ENCODE measurements at places on chromosomes 3 and 15. TPM values are rescaled to one million over a fixed set of nuclear protein-coding genes. Genes with fewer than 3 reads are reported as not detected.

DNA sequence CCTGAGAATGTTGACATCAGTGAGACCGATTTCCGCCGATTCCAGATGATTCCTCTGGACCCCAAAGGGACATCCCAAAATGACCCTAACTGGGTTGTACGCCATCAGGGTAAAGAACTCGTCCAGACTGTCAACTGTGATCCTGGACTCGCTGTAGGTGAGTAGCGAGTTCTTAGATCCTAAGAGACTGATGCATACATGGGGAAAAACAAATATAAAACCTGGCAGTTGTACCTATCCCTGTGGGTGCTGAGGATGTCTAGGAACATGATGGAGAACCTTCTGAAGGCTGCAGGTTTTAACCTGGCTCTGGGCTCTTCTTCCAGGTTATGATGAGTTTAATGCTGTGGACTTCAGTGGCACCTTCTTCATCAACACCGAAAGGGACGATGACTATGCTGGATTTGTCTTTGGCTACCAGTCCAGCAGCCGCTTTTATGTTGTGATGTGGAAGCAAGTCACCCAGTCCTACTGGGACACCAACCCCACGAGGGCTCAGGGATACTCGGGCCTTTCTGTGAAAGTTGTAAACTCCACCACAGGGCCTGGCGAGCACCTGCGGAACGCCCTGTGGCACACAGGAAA, 12.3 kb downstream of the THBS1 start:
- H3K4me3 ChIP-seq: no peak overlapping the region
- no peak for DNase-seq
- H3K36me3 ChIP-seq: peaks cover 46% of the 10 kb centered on the region
- H3K27me3 ChIP-seq: no peaks in the 10 kb centered on the region
- H3K27ac ChIP-seq: no peak overlapping the region

GRCh38 chr15:94749811-94750617, 518.7 kb downstream of the MCTP2 start:
- no peaks in the 10 kb centered on the region for H3K36me3 ChIP-seq
- no peak overlapping the region for H3K4me3 ChIP-seq
- no peak for DNase-seq

DNA sequence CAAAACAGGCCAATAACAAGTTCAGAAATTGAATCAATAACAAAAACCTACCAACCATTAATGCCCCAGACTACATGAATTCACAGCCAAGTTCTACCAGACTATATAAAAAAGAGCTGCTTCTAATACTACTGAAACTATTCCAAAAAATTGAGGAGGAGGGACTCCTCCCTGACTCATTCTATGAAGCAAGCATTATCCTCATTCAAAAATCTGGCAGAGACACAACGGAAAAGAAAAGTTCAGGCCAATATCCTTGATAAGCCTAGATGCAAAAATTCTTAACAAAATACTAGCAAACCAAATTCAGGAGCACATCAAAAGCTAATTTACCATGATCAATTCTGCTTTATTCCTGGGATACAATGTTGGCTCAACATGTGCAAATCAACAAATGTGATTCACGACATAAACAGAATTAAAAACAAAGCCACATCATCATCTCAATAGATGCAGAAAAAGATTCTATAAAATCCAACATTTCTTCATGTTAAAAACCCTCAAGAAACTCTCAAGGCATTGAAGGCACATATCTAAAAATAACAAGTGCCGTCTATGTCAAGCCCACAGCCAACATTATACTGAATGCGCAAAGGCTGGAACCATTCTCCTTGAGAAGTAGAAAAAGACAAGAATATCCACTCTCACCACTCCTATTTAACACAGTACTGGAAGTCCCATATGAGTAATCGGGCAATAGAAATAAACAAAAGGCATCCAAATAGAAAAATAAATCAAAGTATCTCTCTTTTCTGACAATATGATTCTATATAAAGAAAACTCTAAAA, 573.6 kb upstream of the GRM7 start:
- H3K27ac ChIP-seq: no peak overlapping the region
- H3K4me3 ChIP-seq: no peak overlapping the region
- no peaks in the 10 kb centered on the region for H3K36me3 ChIP-seq
- no peaks in the 10 kb centered on the region for H3K4me1 ChIP-seq
- DNase-seq: no peak
- H3K27me3 ChIP-seq: no peaks in the 10 kb centered on the region

DNA sequence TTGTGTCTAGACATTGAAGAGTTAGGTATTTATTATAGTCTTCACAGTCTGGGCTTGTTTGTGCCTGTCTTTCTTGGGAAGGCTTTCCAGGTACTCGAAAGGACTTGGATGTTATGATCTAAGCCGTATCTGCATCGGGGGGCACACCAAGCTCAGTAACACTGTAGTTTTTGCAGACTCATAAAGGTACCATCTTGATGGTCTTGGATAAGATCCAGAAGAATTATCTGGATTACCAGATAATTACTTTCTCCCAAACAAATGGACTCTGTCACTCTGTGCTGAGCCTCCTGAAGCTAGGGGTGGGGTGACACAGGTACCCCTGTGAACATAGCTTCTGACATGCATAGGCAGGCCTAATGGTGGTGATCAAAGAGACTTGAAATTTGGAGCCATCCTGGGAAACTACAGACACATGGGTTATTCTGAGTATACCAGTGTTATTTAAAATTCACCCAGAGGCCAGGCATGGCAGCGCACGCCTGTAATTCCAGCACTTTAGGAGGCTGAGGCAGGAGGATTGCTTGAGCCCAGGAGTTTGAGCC, 238.6 kb upstream of the TPM1 start:
- H3K27me3 ChIP-seq: no peaks in the 10 kb centered on the region
- DNase-seq: no peak
- peaks cover 8% of the 10 kb centered on the region for H3K4me1 ChIP-seq
- no peak overlapping the region for H3K4me3 ChIP-seq
- no peak overlapping the region for H3K27ac ChIP-seq
- peaks cover 2% of the 10 kb centered on the region for H3K36me3 ChIP-seq

- H3K27ac ChIP-seq: no peak overlapping the region
- H3K4me1 ChIP-seq: no peaks in the 10 kb centered on the region
- no peak overlapping the region for H3K4me3 ChIP-seq
- no peaks in the 10 kb centered on the region for H3K36me3 ChIP-seq
- no peaks in the 10 kb centered on the region for H3K27me3 ChIP-seq
- no peak for DNase-seq
These were observed 607.1 kb upstream of the BCHE start for GRCh38 chr3:166444336-166444735.

- H3K4me1 ChIP-seq: peaks cover 3% of the 10 kb centered on the region
- DNase-seq: no peak
- H3K27me3 ChIP-seq: peaks cover 2% of the 10 kb centered on the region
- H3K4me3 ChIP-seq: no peak overlapping the region
These were observed 37.4 kb downstream of the ACAA1 start for GRCh38 chr3:38099518-38099917.

DNA sequence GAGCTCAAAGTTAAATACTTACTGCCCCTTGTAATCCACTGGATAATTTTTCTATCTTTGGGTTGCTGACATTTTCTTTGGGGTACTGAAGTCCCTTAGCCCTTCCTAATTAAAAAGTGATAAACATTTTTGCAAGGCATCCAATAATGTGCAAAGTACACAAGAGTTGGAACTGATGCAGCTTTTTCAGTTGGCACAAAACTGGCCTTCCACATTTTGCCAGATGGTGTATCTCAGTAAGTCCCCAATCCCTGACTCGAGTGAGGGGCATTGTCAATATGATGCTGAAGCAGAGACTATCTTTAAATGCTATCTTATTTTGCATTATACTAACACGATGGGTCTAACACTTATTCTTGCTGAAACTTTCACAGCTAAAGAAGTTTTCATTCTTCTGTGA, 27.8 kb downstream of the FHIT start:
- DNase-seq: no peak
- H3K4me3 ChIP-seq: no peak overlapping the region
- H3K36me3 ChIP-seq: no peaks in the 10 kb centered on the region

DNA sequence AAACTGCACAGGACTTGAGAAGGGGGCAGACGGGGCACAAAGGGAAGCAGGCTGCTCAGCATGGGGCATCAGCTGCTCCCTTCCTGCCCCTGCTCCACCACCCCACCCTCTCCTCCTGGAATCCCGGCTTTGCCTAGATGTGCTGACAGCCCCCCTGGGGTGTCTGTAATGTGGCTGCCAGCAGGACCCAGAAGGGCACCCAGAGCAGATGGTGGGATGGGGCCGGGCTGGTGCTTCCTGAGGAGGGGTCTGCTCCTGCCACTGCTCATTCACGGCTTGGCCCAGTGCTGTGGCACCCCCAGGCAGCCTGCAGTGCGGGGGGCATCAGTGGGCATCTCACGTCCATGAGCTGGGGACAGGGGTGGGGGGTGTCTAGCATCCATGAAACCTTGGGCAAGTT, 10.2 kb downstream of the H1-8 start:
- H3K27ac ChIP-seq: no peak overlapping the region
- H3K4me3 ChIP-seq: no peak overlapping the region
- H3K4me1 ChIP-seq: peaks cover 6% of the 10 kb centered on the region
- no peak for DNase-seq
- H3K36me3 ChIP-seq: no peaks in the 10 kb centered on the region

GRCh38 chr15:60804986-60805949, 326.3 kb upstream of the ICE2 start:
- H3K4me1 ChIP-seq: peaks cover 8% of the 10 kb centered on the region
- H3K4me3 ChIP-seq: no peak overlapping the region
- H3K27ac ChIP-seq: peak overlapping the region; percentile 71
- no peaks in the 10 kb centered on the region for H3K36me3 ChIP-seq

- DNase-seq: no peak
- no peak overlapping the region for H3K27ac ChIP-seq
- H3K4me1 ChIP-seq: peaks cover 3% of the 10 kb centered on the region
- H3K4me3 ChIP-seq: no peak overlapping the region
These were observed 88.5 kb upstream of the SKOR1 start for GRCh38 chr15:67736810-67737209.

The CCDC39 gene
- 0.34 TPM for total RNA-seq

The STRA6 gene
- total RNA-seq: 7.6 TPM

DNA sequence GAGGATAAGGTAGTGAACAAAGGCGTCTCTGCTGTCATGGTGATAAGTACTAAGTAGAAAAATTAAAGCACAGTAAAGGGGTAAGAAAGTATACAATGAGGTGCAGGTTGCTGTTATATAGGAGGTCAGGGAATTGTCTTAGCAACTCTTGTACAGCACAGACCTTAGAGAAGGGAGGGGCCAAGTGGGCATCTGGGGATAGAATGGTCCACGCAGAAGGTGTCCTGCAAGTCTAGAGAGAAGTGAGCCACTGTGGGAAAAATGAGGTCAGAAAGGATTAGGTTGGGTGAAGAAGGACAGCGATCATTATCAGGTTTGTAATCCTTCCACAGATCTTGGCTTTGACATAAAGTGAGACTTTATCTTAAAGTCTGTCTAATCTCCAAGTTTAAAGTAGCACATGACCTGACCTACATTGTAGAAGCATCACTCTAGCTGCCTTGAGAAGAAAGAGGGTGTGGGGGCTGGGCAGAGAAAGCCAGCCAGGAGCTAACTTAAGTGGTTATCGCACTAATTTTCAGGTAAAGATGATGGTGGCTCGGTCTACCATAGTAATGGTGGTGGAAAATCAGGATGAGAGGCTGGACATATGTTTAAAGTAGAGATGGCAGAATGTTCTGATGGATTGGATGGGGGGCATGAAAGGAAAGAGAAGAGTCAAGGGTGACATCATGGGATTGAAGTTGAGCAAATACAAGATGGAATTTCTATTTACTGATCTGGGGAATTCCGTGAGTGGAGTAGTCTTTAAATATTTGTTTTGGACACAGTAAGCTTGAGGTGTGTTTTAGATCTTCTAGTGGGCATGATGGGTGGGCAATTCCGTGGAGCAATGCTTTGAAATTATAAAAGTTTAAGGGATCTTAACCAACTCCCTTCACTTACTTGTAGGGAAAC, 919.2 kb downstream of the ROBO1 start:
- H3K36me3 ChIP-seq: no peaks in the 10 kb centered on the region
- H3K27ac ChIP-seq: no peak overlapping the region
- no peak for DNase-seq
- H3K27me3 ChIP-seq: no peaks in the 10 kb centered on the region

DNA sequence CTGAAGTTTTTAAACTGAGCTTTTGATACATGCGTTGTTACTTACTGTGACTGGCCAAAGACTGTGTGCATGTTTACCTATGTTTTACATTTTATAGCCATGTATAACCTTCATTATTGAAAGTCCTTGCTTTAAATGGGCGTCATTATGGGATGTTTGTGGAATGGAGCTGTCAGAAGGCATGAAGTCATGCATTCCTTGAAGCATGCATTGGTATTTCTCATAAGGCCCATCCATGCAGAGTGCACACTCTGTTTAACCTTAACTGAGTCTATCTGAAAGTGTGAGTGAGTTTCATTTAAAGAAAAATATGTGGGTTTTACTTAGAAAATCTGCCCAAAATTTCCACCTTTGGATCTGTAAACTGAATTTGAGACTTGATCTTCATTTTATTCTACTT, 51.1 kb downstream of the PSMD6 start:
- no peak overlapping the region for H3K27ac ChIP-seq
- DNase-seq: no peak
- H3K36me3 ChIP-seq: no peaks in the 10 kb centered on the region
- peaks cover 37% of the 10 kb centered on the region for H3K4me1 ChIP-seq
- no peaks in the 10 kb centered on the region for H3K27me3 ChIP-seq

The KPNA4 gene
- 81.9 TPM for total RNA-seq

- no peak overlapping the region for H3K27ac ChIP-seq
- DNase-seq: no peak
- H3K27me3 ChIP-seq: no peaks in the 10 kb centered on the region
- no peaks in the 10 kb centered on the region for H3K4me1 ChIP-seq
- no peaks in the 10 kb centered on the region for H3K36me3 ChIP-seq
These were observed 20.7 kb upstream of the ADAMTS9 start for GRCh38 chr3:64708456-64708855.

GRCh38 chr15:95175914-95176658, 944.7 kb downstream of the MCTP2 start:
- DNase-seq: no peak
- H3K27me3 ChIP-seq: no peaks in the 10 kb centered on the region
- H3K4me1 ChIP-seq: no peaks in the 10 kb centered on the region
- no peak overlapping the region for H3K27ac ChIP-seq
- H3K4me3 ChIP-seq: no peak overlapping the region

DNA sequence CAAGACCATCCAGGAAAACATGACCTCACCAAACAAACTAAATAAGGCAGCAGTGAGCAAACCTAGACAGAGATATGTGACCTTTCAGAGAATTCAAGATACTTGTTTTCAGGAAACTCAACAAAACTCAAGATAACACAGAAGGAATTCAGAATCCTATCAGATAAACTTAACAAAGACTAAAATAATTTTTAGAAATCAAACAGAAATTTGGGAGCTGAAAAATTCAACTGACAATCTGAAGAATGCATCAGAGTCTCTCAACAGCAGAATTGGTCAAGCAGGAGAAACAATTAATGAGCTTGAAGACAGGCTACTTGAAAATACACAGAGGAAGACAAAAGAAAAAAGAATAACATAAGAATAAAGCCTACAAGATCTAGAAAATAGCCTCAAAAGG, 55.6 kb downstream of the MYO9A start:
- H3K27ac ChIP-seq: no peak overlapping the region
- H3K4me1 ChIP-seq: peaks cover 11% of the 10 kb centered on the region
- no peaks in the 10 kb centered on the region for H3K27me3 ChIP-seq
